ENCODE measurements at places on chromosomes 2 and 18.

- no peak for DNase-seq
These were observed 110.8 kb downstream of the BCL11A start for GRCh38 chr2:60442608-60443007.

- no peak for DNase-seq
These were observed 33.6 kb upstream of the ATP6V1B1 start for GRCh38 chr2:70902067-70902442.

DNA sequence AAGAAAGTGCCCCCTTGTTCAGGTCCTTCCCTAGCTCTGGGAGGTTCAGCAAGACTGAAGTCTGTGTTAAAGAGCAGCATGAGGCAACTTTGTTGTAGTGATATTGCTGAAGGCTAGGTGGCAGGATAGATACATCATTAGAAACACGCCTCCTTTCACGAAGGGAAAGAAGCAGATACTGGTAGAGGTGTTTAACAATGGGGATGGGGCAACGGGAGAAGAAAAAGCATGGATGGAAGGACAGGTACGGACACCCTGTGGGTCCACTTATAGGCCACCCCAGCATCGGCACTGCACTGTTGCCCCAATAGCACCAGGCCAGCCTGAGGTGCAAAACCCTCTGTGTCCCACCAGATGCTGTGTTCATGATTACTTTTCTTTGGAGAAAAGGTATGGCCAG lies 3.5 kb upstream of the IGFBP5 start:
- no peak for DNase-seq

DNA sequence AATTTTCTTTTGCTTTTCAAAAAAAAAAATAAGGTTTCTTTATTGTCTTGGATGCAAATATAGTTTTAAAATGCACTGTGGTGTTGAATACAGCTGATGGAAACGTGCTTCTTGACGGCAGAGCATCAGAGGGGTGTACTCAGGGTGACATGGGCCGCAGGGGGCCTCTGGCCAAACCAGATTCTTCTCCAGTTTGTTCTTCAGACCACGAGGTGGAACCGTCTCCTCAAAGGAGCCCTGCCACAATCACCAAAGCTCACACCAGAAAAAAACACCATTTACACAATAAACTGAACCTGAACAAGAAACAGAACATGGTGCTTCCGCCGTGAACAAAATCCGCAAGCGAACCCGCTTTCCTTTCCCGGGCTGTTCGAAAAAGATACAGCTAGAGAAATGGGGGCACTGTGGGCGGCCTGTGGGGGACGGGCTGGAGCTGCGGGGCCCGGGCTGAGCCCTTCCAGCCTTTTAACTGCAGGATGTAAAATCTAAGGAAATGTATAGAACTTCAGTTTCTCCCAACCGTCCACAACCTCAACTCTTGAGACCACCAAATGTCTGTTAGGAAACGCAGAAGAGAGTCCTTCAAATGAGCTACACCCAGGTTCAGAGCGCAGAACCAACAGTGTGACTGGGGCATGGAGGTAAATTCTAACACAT lies 34.5 kb downstream of the PSMG2 start:
- DNase-seq: no peak

DNA sequence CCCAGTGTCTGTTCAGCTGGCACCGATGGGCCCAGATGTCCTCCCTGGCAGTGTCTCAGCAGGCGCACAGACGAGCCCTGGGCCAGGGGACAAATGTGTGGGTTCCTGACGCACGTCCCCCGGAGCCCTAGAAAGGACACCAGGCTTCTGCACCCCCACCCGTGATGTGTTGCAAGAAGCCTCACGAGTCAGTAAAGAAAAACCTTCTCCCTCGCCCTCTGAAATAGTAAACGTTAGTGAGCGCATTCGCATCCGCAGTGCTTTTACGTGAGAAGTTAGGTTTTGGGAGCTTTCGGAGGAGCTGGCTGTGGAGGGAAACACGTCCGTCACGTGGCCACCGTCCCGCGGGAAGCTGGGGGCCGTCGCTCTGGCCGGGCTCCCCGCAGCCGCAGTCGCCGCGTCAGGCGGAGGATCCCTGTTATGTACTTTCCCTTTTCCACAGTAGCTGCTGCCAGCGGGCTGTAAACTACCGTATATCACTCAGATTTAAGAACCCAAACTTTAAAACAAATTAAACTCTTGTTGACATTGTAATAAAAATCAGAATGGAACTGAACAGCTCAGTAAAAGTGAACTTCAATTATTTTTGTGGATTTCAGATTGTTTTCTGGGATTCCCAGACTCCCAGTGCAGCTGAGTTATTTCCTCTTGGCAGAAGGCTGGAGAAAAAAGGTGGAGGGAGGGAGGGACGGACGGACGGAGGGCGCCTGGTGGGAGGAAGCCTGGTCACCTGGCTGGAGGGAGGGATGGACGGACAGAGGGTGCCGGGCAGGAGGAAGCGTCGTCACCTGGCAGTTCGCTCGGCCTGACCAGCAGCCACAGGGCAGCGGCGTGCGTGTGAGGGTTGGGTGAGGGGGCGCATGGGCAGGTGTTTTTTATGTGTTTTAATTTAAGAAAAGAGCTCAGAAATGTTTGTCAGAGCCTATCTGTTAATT lies 112.1 kb downstream of the NFATC1 start:
- DNase-seq: no peak

DNA sequence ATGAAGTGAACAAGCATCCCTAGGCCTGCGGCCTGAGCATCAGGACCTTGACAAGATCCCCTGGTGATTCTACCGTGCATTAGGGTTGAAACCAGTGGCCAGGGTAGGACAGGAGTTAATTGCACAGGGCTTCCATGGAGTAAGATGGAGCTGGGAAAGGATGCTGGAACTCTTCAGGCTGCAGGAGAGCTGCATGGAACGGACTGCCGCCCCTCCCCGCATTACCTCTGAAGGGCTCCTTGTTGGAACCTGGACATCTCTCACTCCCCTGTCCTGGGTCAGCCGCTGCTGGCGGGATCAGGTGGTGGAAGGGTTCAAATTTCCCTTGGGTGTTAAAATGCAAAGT lies 156.6 kb upstream of the ID2 start:
- no peak for DNase-seq

Data from NCI-H1048 (cell line).